Left lung (tissue), 14 donors: ENCODE measurements at places on chromosomes 4 and X. TPM values are rescaled to one million over a fixed set of nuclear protein-coding genes. Genes with fewer than 3 reads are reported as not detected.

DNA sequence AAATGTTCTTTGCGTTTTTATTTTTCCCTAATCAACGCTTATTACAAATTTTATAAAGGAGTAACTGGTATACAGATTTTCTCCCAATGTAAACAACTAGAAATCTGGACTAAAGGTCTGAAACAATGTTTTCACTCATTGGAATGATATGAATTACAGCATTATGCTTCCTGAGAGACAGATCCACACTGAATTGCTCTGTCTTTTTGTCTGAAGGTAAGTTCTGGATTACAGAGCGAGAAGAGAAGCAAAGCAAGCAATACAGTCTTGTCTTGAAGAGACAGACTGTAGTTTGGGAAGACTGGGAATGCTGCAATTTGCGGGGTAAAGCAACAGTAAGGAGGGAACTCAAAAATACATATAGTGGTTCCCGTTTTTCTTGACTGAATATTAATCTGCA is 262.2 kb upstream of the PABPC4L start:
- no peak overlapping the region for H3K27ac ChIP-seq
- no peaks in the 10 kb centered on the region for H3K4me1 ChIP-seq
- DNase-seq = no peak
- H3K36me3 ChIP-seq = no peaks in the 10 kb centered on the region

- H3K4me1 ChIP-seq = no peaks in the 10 kb centered on the region
- DNase-seq = no peak
- no peaks in the 10 kb centered on the region for H3K36me3 ChIP-seq
- H3K4me3 ChIP-seq = no peak overlapping the region
- no peaks in the 10 kb centered on the region for H3K27me3 ChIP-seq
- H3K27ac ChIP-seq = no peak overlapping the region
Observed at GRCh38 chr4:28548136-28548535, 1687.5 kb downstream of the STIM2 start.

DNA sequence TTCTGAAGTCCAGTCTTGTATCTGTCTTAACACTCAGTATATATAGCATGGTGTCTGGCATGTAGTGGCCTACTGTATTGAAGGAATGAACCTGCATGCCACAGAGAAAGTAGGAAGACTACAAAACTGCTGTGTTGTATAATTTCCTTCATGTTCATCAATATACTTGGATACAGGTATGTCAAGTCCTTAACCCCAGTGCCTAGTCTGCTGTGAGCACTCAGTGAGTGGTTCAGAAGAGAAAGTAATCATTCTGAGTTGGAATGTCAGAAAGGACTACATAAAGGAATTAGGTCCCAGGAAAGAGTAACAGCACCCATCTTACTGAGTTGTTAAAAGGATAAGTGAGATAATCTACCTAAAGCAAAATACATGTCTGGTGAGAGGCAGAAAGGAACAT is 32.0 kb downstream of the ABCE1 start:
- peaks cover 12% of the 10 kb centered on the region for H3K4me1 ChIP-seq
- H3K27ac ChIP-seq = peak overlapping the region; percentile 3
- no peak overlapping the region for H3K4me3 ChIP-seq
- no peaks in the 10 kb centered on the region for H3K27me3 ChIP-seq

DNA sequence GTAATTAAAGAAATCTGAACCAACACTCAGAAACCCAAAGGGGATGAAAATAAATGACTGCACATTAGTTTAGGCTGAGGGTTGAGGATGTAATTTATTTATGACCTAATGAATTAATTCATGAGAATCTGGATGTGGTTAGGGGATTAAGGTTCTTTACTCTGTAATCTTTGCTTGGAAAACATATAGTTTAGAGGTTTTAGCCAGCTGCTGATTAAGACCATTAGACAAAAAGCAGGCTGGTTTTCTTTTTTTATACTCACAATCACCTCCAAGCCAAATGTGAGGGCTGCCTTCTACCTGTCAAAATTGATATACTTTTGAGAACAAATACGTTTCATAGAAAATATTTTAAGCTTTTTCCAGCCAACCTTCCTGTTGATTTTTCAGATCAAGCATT is 2705.8 kb downstream of the PCDH7 start:
- H3K27me3 ChIP-seq = no peaks in the 10 kb centered on the region
- H3K36me3 ChIP-seq = no peaks in the 10 kb centered on the region
- no peak overlapping the region for H3K4me3 ChIP-seq
- no peaks in the 10 kb centered on the region for H3K4me1 ChIP-seq

- no peaks in the 10 kb centered on the region for H3K4me1 ChIP-seq
- no peaks in the 10 kb centered on the region for H3K36me3 ChIP-seq
- no peaks in the 10 kb centered on the region for H3K27me3 ChIP-seq
- no peak for DNase-seq
- no peak overlapping the region for H3K27ac ChIP-seq
Observed at GRCh38 chrX:107560041-107560440, 68.3 kb upstream of the PRPS1 start.

DNA sequence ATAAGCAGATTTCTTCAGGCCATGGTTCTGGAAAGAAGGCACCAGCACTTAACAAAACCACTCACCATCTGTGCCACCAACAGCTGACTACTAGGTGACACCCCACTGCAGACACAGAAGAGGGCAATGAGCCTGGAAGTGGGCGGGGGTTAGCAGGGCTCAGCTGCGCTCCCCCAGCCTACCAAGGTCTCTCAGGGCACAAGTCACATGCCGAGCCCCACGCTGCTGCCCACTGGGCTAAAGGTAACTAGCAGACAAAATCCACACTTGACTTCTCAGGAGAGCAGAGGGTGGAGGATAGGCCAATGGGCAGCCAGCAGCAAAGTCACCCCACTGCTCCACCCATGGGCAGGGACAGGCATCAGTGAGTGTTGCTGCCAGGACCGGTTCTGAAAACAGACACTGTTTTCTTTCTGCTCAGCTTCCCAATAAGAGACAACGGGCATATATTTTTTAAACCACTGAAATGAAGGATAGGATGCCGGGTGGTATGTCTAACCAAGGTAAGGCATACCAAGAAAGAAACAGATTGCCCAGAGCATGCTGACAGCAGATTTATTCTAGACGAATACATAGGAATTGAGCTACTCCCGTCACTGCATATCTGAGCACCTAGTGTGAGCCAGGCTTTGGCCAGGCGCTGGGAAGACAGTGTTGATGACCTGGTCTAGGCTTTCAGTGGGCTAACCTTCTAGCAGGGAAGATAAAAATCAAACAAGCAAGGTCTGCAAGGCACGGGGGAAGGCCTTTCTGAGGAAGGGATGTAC is 20.1 kb downstream of the ACSL1 start:
- H3K27me3 ChIP-seq = no peaks in the 10 kb centered on the region
- H3K4me3 ChIP-seq = no peak overlapping the region
- peaks cover 15% of the 10 kb centered on the region for H3K4me1 ChIP-seq

The TMEM175 gene
- total RNA-seq = 29.9 TPM

The GUCY1B1 gene
- 20.8 TPM for total RNA-seq

The CT55 gene
- total RNA-seq = not detected

The C4orf50 gene
- total RNA-seq = 0.10 TPM
